ENCODE measurements at places on chromosomes 6 and 20.

DNA sequence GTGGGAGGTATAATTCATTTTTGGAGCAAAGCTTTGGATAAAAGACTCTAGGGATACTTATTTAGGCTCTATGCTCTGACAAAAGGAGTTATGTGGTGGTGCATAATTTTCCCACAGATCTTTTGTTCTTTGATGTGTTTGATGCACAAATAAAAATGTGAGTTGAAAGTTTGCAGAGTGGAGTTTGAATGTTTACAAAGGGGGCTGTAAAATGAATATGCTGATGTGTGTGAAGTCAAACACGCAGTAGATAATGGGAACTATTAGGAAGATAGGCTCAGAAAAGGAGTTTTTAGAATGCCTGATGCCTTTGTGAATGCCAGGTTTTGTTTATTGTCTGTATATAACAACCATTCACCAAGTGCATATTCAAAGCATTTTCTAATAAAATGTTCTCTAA, 545.0 kb upstream of the EPHA7 start:
- no peak for DNase-seq

- DNase-seq: no peak
These were observed 251.6 kb downstream of the ERMARD start for GRCh38 chr6:170003027-170003426.

GRCh38 chr6:43733471-43734293, 36.3 kb upstream of the VEGFA start:
- no peak for DNase-seq

GRCh38 chr6:164099269-164099865, 684.8 kb downstream of the QKI start:
- DNase-seq: no peak

Data from GOT3 (cell line).